ENCODE measurements at places on chromosomes 7 and 10.

GRCh38 chr7:104936546-104936945 lies 77.5 kb upstream of the KMT2E start:
- no peak for DNase-seq

- no peak for DNase-seq
Observed at GRCh38 chr7:105189859-105190492, 176.0 kb downstream of the KMT2E start.

DNA sequence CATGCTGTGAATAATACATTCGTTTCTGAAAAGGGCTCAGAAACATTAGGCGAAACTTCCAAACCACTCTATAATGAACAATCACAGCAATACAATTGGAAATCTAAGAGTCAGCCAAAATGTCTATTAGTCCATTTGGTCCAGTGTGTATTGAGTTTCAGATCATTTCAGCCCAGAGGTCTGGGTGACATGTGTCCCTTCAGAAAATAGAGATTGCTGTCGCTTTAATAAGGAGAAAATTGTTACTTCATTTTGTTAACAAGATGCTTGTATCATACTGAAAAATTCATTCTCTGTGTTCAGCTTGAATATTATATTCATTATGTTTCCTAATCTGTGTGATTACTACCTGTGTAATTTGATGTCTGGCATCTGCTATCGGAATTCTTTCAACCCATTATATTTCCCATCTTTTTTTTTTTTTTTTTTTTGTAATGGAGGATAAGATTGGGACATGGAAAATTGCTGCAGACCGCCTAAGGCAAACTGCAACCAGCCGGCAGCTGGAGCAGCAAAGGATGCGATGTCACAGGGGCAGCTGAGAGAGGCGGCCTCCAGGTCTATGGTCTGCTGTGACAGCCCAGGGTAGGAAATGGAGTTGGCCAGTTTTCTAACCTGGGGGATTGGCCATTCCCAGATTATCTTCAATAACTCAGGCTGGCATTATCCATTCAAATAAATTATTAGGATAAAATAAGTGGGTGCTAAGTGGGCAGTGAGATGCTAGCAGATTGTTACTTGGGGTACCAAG lies 170.9 kb upstream of the NPVF start:
- no peak for DNase-seq

DNA sequence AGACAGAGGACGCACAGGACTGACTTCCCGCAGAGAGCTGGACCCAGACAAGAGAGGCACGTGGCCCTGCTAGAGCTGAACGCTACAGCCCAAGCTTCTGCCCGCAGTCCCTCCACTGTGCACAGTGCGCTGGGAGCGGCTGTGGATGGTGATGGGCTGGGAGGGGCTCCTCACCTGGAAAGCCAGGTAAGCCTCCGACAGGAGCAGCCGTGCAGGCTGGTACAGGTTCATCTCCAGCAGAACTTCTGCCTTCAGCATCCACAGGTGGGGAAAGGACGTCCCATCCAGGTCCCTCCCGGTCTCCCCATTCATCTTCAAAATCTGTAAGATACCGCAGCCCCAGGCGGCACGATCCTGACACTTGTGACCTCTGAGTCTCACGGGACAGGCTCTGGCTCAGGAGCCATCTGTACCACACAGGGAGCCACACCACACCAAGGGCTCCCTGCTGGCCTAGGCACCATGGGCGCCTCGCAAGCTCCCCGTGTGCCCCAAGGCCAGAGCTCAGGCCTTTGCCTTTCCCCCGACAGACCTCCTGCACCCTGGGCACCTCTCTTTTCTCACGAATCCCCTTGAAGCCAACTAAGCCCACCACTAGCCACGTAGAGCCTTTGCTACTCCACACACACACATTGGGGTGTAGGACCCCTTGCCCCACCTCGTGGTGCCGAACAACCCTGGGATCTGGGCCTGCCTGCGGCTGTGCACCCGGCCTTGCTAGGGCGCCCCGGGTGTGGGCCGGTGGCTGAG lies 76.3 kb downstream of the CFAP46 start:
- DNase-seq = no peak

DNA sequence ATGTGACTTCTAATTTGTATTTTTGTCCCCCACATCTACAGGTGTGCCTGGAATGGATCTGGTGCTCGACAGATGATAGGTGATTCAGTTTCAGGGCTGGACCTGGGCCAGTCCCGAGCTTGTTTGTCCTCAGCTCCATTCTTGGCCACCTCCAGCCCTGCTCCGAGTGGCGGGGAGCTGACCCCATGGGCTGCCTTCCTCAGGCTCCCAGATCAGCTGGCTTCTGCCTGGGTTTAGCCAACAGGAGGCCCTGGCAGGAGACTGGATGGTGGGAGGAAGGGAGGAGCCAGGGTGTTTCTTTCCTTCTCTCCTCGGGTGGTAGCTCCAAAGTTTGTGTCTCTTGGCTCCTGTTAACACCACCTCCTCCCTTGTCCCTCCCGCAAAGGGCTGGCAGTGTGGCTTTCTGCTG lies 75.2 kb downstream of the CDH23 start:
- DNase-seq = no peak

- DNase-seq = peak; percentile 89
Observed at GRCh38 chr10:921471-922414, 9.8 kb downstream of the LARP4B start.

DNA sequence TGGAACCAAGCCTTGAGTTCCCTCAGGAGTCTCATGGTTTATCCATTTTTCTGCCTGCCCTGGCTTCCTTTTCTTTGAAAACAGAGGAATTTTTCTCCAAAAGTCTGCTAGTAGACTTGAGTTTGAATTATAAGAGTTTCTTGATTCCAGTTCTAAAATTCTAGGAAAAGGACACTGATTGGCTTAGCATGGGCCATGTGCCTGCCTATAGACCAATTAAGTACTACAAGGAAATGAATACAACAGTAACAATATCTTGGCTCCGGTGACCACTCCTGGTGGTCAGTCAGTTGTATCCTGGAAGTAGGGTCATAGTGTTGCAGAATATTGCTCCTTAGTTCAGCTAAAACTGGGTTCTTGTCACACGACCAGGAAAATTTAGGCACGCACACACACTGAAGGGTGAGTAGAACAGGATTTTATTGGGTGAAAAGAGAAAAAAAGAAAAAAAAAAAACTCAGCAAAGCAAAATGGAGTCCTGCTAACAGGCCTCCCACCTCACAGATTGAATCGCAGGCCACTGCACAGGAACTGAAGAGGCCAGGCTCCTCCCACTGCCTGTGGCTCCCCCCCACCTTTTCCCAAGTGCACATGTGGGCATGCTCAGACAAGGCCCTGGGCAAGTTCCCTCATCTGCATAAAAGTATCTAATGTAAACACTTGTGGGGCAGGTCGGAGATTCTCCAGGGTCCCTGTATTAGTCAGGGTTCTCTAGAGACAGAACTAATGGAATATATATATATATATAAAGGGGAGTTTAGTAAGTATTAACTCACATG lies 155.1 kb downstream of the LYZL1 start:
- DNase-seq = peak; percentile 18

DNA sequence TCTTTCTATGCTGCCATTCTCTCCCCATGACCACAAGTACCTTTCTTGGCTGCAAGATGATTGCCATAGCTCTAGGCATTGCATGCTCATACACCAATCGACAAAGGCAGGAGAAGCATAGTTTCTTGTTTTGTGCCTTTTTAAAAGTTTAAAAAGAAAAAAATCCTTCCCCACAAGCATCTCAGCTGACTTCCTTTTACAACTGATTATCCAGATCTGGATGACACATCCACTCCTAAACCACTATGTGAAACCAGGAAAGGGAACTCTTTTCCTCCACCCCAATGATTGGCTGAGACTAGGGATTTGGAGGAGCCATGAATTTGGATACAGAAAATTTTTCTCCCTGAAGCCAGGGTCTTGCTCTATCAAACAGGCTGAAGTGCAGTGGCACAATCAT lies 14.5 kb upstream of the LRRC4 start:
- peak; percentile 48 for DNase-seq

- no peak for DNase-seq
Observed at GRCh38 chr10:115094416-115095140, 1.4 kb downstream of the ATRNL1 start.

GRCh38 chr10:115957012-115957399 lies 316.0 kb downstream of the GFRA1 start:
- no peak for DNase-seq

- no peak for DNase-seq
Observed at GRCh38 chr7:486216-486743, 33.4 kb downstream of the PDGFA start.

DNA sequence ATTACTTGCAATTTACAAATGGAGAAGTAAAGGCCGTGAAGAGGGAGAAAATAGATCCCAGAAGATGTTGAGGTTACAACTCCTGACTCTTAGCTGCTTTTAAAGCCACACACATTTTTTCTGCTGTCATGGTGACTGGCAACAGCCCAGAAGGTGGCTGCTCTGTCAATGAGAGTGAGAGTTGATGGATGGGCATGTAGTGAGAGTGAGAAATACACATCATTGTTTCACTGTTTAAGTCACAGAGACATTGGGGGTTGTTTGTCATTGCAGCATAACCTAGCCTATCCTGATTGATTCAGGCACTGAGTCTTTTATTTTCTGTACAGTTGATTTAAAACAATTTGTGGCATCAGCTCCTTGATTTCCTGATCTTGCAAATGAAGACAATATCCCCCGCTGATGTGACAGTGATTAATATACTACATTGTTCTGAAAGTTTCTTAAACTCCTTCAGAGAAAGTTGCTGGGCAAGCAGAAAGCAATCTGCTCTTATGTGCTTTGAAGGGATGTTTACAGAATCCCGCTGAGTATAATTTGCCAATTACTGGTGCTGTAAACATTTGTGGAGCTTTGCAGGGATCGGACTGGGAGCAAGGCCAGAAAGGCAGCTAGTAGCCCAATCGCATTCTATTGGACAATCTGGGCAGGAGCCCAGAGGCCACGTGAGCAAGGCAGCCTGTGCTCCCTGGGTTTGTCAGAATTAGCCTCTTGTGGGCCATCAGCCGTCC lies 229.6 kb downstream of the PRPF18 start:
- peak; percentile 69 for DNase-seq

DNA sequence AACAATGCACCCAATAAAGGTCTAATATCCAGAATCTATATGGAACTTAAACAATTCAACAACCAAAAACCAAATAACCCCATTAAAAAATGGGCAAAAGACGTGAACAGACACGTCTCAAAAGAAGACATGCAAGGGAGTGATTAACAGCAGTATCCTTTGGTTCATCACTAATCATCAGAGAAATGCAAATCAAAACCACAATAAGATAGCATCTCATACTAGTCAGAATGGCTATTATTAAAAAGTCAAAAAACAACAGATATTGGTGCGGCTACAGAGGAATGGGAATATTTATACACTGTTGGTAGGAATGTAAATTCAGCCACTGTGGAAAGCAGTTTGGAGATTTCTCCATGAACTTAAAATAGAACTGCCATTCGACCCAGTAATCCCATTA lies 46.6 kb downstream of the MSRB2 start:
- no peak for DNase-seq

GRCh38 chr7:11552676-11553296 lies 279.2 kb downstream of the THSD7A start:
- DNase-seq = no peak

GRCh38 chr7:152435384-152436110 lies at the start of gene KMT2C:
Gene KMT2C, minus strand, starts transcription at chr7:152436003. Its CDS starts 217 bp downstream, at chr7:152435786.
- DNase-seq = peak; percentile 51

DNA sequence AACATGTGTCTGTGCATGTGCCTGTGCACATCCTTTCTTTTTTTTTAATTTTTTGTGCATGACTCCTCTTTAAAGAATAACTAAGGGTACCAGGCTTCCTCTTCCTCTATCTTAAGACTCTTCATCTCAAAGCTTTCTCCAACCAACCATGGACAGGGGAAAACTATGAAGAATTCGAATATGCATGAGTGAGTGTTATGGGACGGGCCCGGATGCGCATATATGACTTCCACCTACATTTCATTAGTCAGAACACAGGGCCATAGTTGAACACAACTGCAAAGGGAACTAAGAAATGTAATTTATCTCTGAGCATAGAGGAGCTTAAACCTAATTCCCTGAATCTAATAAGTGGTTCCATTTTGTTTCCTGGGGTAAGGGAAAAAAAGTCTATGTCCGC lies 270.3 kb upstream of the SORCS1 start:
- DNase-seq = no peak

DNA sequence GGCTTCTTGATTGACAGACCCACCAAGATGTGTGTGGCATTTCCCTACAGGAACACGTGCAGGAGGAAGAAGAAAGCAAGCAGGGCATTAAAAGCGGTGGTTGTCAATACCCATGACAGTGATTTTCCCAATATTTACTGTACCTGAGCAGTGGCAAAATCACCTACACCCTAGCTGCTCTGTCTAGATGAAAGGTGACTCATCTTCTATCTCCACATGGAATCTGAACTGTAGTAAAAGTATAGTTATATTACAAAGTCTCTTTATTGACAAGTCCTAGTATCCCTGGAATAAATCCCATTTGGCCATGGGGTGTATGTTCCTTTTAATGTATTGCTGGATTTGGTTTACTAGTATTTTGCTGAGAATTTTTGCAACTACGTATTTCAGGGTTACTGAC lies 458.8 kb upstream of the SORCS1 start:
- no peak for DNase-seq

DNA sequence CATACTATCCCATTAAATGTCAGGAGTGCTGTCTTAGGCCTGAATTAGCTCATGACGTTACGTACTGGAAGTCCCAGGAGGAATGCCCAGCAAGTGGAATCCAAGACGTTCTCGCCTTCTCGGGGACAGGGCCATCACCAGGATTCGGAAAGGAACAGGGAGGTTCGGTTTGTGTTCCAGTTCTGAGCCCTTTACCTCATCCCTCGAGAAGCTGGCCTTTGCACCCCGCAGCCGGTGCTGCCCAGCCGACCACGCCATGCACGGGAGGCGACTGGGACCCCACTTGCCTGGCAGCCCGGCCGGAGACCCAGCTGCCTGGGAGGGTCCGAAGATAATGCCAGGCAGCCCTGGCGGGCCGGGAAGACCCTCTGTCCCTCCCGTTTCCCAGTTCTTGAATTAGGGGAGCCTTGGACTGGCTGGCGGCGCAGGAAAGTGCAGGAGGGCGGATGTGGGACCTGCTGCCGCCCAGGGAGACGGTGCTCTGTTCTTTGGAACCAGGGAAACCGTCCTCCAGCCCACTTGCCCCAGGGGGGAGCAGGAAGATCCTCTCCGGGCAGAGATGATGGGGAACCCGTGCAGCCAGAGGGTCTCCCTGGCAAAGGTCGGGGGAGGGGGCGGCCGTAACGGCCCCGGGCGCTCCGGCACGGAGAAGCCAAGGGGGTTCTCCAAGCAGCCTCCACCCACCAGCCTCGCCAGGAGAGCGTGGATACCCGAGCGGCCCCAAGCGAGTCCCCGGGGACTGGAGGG lies 671 bp upstream of the CHST3 start:
- DNase-seq = no peak

Measured in fibroblast of upper back skin (primary cell).